ENCODE measurements at places on chromosomes 6 and 20.

- peak; percentile 81 for DNase-seq
Observed at GRCh38 chr6:158854214-158855101, 35.3 kb upstream of the EZR start.

GRCh38 chr20:10634683-10635411, 39.0 kb downstream of the JAG1 start:
- DNase-seq: peak; percentile 93

- peak; percentile 10 for DNase-seq
Observed at GRCh38 chr6:82783587-82784236, 281.9 kb downstream of the UBE3D start.

DNA sequence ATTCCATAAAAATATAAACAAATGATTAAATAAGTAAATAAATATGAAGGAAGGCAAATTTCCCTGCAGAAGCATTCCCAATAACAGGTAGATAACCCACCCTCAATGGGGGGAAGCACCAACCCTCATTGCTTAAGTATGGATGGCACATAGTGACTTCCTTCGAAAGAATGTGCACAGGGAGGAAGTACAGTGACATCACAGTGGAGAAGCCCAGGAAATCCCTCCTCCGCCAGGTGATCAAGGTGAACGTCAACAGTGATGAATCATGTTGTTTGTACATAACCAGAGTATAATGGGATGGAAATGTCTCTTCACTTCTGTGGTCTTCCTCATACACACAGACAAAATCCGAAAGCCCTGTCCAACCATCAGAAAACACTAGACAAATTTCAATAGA, 267.9 kb downstream of the THBS2 start:
- DNase-seq: peak; percentile 26

DNA sequence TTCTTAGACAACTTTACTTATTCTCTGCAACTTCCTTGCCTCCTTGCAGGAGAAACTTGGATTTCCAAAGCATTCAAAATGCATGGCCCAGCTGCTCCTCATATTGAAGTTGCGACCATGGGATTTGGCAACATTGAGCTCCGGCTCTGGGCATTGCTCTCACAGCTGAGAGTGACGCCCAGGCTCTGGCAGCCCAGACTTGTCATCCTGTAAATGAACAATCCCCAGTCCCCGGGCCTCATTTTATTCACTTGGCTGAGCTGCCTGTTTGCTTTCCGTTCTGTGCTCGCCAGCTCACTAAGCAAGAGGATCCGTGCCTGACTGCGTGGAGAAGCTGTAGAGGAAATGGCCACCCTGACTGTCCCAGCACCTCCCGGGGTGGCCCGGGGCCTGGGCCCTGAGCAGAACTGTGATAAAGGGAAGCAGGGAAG, 119.5 kb upstream of the CD93 start:
- peak; percentile 64 for DNase-seq

GRCh38 chr6:89793586-89793985, 26.0 kb downstream of the MDN1 start:
- DNase-seq: no peak

DNA sequence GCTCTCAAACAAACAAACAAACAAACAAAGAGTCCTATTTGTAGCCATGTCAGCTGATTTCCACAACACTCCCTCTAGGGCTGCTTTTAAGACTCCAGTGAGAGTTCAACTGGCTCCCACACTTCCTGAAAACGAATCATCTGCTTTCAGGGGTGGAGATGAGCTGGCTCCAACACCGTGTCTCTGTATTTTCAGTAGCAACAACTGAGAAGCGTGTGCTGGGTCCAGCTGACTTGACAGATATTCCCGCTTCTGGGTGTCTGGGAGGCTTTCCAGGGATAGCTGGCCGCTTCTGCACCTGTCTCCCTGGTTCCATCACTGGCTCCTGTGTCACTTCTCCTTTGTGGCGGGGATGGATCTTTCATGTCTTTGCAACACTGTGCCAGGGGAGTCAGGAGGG, 272.5 kb upstream of the SOX4 start:
- DNase-seq: peak; percentile 7

- peak; percentile 45 for DNase-seq
Observed at GRCh38 chr20:62900692-62901584, 25.4 kb downstream of the DIDO1 start.

- DNase-seq: no peak
Observed at GRCh38 chr6:34396518-34396917, 4.0 kb upstream of the NUDT3 start.

GRCh38 chr6:4093288-4093687, 14.4 kb upstream of the FAM217A start:
- no peak for DNase-seq

- DNase-seq: peak; percentile 48
Observed at GRCh38 chr6:30963641-30964040, 19.9 kb upstream of the MUC21 start.

DNA sequence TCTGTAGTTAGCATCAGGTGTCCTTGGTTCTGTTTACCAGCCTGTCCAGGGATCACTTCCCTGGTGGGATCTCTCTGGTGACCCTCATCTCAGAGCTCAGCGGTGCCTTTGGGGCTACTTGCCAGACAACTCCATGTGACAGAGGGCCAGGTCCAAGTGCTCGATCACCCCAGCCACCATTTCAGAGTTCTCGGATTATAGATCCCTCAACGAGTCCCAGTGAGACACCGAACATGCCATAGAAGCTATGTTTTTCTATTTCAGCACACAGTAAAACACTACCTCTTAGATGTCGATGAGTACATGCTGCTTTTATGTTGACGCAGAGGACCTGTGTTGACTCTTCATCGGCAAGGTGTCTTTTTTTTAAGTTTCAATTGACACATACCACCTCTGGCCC, 170.1 kb upstream of the AKAP12 start:
- no peak for DNase-seq

GRCh38 chr20:48431653-48432493, 395.9 kb downstream of the PREX1 start:
- no peak for DNase-seq

- DNase-seq: no peak
Observed at GRCh38 chr6:11788043-11788442, 9.4 kb upstream of the ADTRP start.

GRCh38 chr6:13116155-13116554, 212.2 kb downstream of the TBC1D7 start:
- DNase-seq: no peak

DNA sequence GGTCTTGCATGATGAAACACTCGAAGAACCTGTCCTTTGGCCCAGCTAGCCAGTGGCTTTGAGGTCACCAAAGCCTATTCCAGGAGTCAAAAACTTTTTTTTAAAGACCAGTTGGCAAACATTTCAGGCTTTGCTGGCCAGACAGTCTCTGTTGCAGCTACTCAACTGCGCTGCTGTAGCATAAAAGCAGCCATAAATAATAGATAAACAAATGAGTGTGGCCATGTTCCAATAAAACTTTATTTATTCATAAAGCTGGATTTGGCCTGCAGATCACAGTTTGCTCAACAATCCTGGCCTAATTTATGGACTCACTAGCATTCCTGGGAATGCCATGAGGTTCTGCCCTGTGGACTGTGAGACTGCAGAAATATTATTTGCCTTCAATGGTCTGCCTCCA, 68.8 kb upstream of the LTV1 start:
- no peak for DNase-seq

DNA sequence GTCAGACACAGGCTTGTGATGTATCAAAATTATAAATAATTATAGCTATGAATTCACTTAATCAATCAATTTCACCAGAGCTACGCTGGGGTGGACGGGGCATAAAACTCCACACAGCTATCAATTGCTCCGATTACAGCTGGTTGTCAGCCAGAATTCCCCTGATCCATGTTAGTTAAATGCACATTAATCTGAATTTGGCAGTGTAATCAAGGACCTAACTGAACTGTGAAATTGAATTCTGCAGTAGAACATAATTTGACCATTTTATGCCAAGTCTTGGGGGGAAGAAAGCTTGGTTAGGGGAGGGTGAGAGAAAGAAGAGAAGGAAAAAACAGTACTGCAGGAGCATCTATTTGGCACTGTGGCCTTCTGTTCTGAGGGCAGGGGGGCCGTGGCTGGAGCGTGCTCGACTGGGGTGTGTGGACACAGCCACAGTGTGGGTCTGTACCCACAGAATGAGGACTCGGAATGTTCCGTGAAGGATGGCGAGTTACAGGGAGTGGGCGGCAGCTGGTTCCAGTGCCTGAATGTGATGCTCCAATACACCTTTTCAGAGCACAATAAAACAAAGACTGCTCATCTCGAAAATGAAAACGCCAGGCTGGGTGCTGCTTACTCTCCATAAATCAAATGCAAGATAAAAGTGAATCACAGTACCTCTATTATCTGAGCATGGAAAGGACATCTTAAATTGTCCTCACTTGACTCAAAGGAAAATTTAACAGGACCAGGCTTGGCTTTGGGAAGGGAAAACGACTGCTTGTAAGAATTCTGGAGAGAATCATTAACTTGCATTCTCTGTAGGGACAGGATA, 59.2 kb downstream of the LAMP5 start:
- no peak for DNase-seq

DNA sequence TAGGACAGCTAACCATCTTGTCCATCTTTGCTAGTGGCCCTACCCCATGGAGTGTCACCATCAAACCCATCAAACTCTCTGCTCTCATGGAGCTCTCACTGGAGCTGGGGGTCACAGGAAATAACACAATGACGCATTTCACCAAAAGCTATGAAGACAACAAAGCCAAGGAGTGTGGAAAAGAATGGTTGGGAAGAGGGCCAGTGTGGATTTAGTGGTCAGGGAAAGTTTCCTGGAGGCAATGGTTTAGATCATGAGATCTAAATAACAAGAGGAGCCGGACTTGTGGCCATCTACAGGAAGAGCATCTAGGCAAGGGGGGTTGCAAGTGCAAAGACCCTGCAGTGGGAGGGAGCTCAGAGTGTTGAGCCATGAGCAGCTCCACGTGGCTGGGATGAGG, 189.5 kb downstream of the BMP7 start:
- DNase-seq: peak; percentile 95

GRCh38 chr6:127267646-127268625, 1.3 kb downstream of the RNF146 start:
- DNase-seq: peak; percentile 13

DNA sequence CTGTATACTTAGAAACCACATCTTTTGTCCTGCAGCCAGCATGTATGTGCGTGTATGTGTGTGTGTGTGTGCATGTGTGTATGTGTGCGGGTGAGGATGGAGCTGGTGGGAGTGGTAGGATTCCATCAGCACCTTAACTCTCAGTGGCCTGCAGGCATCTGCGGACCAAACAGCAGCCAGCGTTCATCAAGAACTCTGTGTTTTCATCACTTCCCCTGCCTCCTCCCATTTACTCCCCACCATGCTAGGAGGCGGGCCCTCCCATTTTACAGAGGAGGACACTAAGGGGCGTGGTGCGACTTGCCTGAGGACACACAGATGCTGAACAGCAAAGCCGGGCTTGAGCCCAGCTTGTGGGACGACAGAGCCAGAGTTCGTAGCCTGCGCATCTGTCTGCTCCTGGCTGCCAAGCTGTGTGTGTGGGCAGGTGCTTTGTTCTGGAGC, 8.9 kb downstream of the VSTM2L start:
- DNase-seq: peak; percentile 38

GRCh38 chr6:151536188-151536479, 42.3 kb downstream of the CCDC170 start:
- no peak for DNase-seq

DNA sequence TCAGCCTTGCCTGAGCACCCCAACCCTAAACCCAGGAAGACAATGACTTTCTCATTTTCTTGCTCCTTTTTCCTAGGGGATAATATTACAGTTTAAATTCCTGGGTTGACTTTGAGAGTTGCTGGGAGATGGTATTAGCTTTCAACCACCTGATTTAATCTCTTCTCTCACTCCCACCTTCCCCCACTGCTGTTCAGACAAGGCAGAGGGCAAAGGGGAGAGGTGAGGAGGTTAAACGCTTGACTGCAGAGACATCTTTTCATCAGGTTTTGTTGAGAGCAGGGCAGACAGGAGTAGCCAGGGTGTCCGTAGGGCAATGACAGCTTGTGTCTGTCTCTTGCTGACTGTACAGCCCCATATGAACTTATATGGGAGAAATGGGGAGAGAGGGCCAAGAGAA, 811.2 kb downstream of the MAFB start:
- DNase-seq: peak; percentile 36

- DNase-seq: no peak
Observed at GRCh38 chr6:89187504-89187903, 29.7 kb downstream of the GABRR1 start.

DNA sequence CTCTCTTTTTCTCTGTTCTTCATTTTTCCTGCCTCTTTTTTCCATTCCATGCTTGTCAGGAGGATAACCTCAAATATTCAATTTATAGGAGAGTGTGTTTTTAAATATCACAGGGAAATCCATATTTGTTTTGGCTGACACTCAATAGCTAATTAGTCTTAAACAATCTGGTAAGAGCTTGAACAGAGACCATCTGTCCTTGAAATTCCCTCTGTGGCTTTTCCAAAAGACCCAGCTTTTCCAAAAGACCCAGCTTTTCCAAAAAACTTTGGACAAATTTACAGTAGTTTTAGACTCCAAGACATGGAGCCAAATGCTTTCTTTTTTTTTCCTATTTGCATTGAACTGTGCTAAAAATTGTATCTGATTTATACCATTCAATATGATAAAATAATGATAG, 127.4 kb upstream of the FAM83B start:
- DNase-seq: no peak

DNA sequence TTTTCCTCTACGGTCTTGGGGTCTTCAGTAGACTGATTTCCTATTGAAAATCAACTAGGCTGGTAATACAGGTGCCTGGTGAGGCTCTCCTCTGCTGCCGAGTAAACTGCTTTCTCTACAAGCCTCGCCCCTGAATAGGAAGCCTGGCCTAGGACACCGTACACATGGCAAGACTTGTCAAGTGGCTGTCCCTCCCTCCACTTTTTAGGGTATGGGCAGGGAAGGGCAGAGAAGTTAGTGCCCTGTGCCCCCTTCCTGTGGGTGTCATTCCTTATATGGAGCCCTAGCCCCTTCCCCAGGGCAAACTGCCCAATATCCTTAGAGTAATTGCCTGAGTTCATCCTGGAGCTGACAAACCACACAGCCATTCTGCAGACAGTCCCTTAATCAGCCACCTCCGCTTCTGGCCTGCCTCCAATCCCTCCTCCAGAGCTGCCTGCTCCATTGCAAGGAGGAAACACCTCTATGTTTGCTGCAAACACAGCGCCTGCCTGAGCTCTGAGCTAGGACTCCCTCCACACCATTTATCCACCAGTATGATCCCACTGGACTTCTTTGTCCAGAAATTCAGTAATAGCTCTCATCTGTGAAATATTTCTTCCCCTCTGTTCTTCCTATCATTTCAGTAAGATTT, 93.1 kb downstream of the CHD6 start:
- peak; percentile 23 for DNase-seq

- peak; percentile 88 for DNase-seq
Observed at GRCh38 chr6:26032340-26033084, 54.7 kb upstream of the HFE start.
